ENCODE measurements at places on chromosomes 2 and 18. TPM values are rescaled to one million over a fixed set of nuclear protein-coding genes. Genes with fewer than 3 reads are reported as not detected.

- no peak for DNase-seq
Measured at GRCh38 chr18:58895385-58895784, 30.7 kb downstream of the ZNF532 start.

DNA sequence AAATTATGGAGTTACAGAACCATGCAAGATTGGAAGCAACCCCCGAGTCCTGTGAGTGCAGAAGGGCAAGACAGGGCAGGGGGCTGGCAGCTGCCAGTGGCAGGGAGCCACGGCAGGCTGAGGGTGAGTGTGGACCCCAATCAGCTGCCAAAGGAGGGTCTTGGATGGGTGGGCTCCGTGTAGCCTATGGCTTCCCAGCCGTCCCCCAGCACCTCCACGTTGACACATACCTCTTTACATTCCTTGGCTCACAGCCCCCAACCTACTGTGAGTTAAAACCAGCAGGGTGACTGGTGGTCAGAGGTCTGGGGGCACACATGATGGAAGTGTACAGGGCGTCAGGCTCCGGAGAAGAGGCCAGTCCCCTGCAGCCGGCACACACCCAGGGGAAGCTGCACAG is 60.9 kb upstream of the SALL3 start:
- DNase-seq: no peak

GRCh38 chr2:63977904-63978303 is 41.3 kb downstream of the VPS54 start:
- DNase-seq: no peak

GLB1L gene
- total RNA-seq: 2.7 TPM

DNA sequence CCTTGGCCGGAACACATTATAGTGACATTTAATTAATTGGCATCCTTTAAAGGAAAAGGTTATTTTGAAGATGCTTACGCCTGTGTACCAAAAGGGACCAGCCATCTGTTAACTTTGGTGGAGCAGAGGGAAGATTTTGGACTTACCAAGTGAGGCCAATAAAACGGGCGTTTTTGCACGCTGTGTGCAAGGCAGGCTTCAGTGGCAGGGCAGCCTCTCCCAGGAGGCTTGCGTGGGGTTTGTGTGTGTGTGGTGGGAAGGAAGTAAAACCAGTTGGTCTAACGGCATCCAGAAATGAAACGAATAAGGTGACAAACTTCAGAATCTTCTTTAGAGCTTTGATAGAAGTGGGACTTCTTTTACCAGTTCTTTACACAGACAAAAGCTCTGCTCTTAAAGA is 191.7 kb downstream of the PRKCE start:
- DNase-seq: no peak

DNA sequence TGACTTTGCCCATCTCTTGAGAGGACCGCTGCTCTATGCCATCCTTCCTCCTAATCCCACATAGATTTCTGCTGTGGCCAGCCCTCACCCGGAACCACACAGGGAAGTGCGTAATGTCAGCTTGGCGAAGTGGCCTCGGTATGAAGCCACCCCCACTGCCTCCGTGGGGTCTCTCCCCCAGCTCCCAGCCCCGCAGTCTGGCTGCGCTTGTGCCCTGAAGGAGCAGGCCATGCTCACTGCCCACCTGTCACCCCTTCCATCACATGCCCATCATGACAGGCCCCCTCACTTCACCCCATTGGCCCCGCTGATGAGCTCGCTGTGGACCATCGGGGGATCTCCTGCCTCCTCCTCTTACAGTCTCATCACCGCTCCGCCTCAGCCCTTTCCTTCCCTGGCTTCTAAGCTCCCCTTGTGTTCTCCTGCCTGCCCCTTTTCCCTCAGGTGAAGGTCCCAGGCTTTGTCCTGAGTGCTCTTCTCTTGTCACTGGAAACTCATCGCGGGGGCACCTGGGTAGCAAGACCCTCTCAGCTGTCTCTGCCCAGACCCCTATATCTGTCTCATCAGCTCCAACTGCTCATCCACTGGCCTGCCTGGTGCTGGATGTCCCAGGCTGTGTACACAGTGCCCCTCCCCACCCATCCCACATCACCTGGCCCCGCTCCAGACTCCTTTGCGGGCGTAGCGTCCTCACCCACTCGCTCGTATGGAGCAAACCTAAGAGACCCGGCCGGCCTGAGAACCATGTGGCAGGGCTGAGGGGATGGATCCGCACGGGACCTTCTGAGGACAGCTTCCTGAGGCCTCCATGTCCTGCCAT is 81.7 kb downstream of the GLI2 start:
- DNase-seq: peak; percentile 29

GRCh38 chr2:109247340-109247739 is 118.3 kb downstream of the SH3RF3 start:
- DNase-seq: no peak

DNA sequence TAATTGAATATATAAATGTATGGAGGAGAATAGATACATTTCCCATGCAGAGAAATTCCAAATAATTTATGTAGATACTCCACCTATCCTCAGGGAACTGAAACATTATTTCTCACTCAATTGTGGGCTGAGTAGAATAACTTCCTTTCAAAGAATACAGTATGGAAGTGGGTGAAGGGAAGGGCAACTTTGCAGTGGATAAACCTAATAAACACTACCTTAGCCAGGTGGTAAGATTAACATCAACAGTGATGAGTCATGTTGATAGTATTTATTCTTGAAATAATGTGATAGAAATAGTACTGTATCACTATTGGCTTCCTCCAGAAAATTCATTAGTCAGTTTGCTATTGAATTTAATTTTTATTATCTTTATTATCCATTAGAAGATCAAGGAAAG is 716.4 kb upstream of the CHAC2 start:
- no peak for DNase-seq

- no peak for DNase-seq
Measured at GRCh38 chr2:106804161-106804560, 81.8 kb downstream of the ST6GAL2 start.

GRCh38 chr2:47784352-47784851 is 1.5 kb downstream of the MSH6 start:
- DNase-seq: peak; percentile 45

DNA sequence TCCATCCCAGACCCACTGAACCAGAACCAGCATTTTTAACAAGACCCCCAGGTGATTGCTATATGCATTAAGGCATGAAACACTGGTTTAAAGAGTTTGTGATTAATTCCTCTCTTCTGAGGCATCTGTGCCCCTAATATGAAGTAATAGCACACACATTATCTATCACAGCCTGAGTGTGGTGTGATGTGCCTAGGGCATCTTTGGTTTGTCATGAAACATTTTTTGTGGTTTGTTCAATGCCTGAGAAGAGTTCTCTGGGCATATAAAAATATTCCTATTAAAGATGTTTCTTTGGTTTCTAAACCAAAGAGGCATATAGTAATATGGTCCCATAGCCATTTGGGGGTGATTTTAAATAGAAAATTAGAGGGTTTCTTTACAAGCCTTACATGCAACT is 221.7 kb upstream of the SPOPL start:
- no peak for DNase-seq

- DNase-seq: no peak
Measured at GRCh38 chr2:60335533-60336237, 217.8 kb downstream of the BCL11A start.

ARHGAP25 gene
- total RNA-seq: 7.8 TPM

- DNase-seq: no peak
Measured at GRCh38 chr18:62717169-62717924, 2.0 kb downstream of the PHLPP1 start.

COL4A4 gene
- total RNA-seq: 13.1 TPM

DNA sequence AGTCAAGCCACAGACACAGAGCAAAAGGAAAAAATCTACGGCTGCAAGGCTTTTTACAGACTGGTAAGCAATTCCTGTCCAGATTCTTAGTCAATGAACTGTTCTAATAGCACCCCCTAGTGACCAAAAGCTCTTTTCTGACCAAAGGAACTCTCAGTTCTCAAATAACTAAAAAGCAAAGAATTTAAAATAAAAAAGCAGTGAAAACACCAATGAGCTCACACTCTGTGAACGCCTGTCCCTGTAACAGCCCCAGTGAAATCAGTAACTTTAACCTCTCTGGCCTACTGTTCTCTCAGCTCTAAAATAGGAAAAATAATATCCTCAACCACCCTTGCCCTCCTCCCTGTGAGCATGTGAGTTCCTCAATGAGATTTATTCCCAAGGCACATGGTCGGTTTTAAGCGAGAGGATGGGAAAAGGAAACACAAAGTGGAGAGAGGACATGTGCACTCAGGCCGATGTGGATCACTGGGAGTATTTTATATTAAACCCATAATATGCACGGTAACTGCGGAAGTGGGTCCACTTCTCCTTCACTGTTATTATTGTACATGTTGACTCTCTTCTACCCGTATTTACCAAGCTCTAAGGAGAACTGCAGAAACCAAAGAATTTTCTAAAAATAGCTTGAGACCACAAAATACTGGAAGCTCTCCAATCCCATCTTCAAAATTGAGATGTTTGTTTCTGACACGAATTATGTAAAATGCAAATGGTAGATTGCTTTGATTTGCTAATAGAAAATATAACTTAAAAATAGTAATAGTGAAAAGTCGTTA is 128.5 kb downstream of the STK39 start:
- no peak for DNase-seq

DNA sequence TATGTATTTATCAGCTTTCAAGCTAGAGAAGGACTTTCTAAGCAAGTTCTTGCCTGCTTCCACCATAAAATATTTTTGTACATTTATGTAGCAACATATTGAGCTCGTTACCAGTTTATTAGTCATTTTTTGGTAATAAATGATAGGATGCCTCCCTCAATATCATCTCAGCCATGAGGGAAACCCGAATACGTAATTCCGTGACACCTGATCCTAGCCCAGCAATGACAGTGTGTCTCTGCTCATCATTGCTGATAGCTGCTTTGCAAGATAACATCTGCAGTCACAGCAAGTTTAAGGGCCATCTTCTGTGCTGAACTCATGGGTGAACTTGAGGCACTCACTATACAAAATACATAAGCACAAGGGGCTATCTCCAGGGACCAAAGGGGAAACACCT is 62.2 kb downstream of the COL6A3 start:
- no peak for DNase-seq

GRCh38 chr18:21853016-21853415 is 112.4 kb downstream of the MIB1 start:
- no peak for DNase-seq

SAG gene
- not detected for total RNA-seq

SKOR2 gene
- total RNA-seq: not detected

DNA sequence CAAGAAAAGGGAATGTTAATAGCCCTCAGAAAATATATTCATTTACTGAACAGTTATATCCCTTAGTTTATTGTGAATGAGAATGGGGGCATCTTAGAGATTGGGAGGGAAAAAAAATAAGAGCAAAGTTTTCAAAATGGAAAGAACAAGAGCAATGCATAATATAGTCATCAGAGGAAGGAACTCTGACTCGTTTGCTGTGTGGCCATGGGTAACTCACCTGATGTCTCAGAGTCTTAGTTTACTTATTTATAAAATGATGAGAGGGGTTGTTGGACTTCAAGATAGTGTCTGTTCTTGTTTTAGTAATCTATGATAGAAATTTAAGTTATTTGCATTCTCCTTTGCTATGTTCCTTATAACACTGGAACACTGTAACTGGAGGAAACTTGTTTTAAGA is 70.7 kb downstream of the EML4 start:
- DNase-seq: no peak

LIPG gene
- total RNA-seq: 0.03 TPM

- no peak for DNase-seq
Measured at GRCh38 chr2:10329580-10329879, 26.8 kb downstream of the HPCAL1 start.

DNA sequence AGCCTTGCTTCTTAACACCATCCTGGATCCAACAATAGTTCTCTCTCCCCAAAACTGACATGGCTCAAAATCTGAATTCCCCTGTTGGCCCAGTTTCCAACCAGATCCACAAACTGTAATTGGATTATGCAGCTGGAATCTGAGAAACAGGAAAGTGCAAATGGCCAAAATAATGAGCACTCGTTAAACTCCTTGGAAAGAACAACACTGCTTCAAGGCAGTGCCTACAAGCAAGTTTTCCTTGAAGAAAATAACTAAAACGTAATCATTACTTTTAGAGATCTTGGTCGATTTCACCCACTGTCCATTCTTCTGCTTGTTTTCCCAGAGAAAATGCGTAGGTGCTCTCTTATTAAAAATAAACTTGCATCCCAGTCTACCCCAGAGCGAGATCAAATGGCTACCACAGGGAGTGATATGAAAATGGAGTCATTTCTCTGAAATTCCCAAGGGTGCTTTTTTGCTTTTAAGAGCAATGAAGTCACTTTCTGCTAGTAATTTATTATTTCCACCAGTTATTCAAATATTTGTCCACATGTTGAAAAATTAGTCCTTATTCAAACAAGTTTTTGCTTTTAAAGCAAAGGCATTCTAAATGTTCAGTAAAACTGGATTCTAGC is 264.2 kb downstream of the C1D start:
- no peak for DNase-seq

DNA sequence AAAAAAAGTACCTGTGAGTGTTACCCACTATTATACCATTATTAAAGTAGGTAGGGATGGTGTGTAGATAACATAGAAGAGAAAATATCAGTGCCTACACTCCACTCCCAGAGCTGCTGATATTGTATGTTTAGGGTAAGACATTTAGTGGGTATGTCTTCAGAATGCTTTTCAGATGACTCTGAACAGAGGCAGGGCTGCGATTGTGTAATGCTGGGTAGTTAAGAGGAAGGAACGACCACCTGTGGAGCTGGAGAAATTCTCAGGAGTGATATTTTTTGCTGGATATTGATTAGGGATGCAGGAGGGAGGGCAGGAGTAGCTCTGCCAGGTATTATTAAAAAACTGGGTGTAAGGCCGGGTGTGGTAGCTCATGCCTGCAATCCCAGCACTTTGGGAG is 2.8 kb downstream of the CNOT11 start:
- no peak for DNase-seq

- peak; percentile 40 for DNase-seq
Measured at GRCh38 chr2:209208211-209208610, 215.6 kb upstream of the MAP2 start.

DNA sequence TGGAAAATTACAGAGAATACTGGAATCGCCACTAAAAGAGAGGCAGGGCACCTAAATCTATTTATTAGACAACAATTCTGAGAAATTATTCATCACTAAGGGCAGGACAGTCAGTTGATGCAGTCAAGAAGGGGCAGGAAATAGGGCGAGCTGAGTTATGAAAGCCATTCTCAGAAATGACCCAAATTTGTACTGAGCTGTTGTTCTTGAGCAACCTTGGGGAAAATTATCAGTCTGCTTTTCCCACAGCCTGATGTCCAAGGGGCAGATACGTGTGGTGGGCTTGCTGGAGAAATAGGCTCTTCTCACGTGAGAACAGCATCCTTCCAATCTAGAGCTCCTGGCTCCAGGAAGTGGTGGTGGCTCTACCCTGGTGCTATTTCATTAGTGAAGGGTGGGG is 38.6 kb downstream of the STON1 start:
- DNase-seq: no peak

- no peak for DNase-seq
Measured at GRCh38 chr2:125746321-125747164, 909.4 kb upstream of the GYPC start.

CIB4 gene
- total RNA-seq: not detected

GCG gene
- total RNA-seq: not detected

Data from right cardiac atrium (tissue), 5 donors.